ENCODE measurements at places on chromosomes 6 and 20.

GRCh38 chr20:57034001-57034400 lies 232.4 kb downstream of the BMP7 start:
- DNase-seq = no peak

DNA sequence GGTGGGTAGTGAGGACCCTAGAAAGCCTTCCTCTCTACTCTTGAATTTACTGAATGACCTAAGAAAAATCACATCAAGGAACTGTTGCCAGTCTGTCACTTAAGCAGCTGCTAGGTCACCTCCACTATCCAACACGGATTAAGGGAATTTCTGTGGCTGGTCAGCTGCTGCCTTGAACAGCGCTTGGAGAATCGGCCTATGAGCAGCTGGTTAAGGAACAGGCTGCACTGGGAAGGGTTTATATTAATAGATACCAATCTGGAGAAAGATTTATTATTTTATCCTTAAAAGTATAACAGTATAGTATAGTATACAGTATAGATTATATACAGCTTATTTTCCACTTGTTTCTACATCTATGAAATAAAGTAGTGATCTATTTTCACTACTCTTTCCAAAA lies 6.5 kb downstream of the PTPRK start:
- DNase-seq = no peak

DNA sequence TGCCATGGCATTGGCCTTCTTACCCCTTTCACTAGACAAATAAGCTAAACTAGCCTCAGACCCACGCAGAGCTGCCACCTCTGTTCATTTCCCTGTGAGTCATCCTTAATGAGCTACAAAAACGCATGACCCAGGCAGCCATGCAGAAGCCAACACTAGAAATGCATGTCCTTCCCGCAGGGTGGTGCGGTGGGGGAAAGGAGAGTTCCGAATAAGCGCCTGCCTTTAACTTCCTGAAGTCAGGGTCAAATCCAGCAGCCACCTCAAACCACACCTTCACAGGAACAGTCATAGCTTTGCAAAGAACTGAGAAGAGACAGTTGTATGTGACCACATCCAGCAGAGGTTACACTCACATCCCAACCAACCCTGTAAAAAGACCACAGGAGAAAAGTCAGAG lies 40.4 kb downstream of the IRF4 start:
- DNase-seq = no peak

DNA sequence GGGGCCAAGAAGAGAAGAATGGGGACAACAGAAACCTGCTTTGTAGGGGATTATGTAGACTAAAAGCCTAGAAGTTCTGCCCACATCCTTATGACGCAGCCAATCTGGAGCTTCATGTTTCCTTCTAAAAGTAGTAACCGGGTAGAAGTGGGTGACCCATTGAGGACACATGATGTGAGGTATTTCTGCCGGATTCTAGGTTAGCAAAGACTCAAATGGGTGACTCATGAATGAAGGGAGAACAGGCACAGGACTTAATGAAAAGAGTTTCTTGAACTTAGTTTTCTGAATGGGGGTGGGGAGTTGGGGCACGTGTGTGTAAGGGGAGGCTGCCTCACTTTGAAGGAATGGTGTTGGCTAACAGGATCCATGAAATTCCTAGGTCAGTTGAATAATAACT lies 68.8 kb downstream of the CDS2 start:
- DNase-seq = no peak

DNA sequence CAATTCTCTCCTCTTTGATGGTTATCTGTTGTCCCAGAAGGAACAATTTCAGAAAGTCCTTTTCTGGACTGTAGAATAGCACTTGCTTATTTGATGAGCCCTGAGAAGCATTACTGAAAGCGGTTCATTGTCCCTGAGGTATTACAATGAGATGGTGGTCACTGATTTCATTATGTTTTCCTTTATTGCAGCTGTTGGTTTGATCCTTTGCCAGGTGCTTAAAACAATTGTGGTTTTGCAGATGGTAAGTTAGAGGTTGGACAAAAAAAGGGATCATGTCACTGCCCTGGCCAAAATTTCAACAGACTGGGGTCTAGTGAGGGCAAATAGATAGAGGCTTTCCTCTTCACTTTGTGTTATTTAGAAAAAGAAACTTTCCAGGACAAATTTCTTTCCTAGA lies 61.9 kb downstream of the ESR1 start:
- no peak for DNase-seq

GRCh38 chr20:62980380-62980960 lies 26.3 kb downstream of the BHLHE23 start:
- DNase-seq = peak; percentile 60

GRCh38 chr6:35088281-35089215 lies 52.6 kb downstream of the TCP11 start:
- DNase-seq = no peak

- no peak for DNase-seq
Measured at GRCh38 chr6:14423955-14424354, 306.4 kb downstream of the CD83 start.

DNA sequence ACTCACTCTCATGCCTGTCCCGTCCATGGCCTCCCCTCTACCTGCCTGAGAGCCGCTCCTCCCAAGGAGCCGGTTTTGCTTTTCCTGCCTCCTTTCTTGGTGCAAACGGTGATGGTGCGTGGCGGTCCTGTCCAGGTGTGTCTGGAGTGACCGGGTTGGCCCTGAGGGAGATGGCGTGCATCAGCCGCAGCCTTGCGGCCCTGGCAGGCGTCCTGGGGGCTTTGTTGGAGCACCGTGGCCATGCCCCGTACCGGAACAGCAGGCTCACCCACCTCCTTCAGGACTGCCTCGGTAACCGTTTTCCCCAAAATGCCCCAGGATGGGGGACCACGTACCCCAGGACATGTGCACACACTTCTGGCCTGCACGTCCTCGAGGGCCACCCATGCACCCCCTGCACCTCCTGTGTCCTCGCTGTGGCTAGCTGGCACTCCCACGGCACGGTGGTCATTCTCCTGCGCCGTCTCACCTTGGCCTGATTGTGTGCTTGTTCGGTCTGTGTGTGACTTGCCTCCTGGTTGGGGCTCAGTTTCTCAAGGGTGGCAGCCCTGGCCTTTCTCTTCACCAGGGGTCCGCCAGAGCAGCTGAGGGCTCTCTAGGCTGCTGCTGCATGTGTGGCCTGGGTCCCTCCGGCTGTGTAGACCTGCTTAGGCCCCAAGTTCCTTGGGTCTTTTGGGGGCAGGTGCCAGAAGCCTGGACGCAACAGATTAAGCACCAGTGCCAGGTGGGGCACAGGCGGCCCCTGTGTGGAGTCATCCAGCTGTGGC lies 36.4 kb downstream of the FRMD1 start:
- DNase-seq = no peak

DNA sequence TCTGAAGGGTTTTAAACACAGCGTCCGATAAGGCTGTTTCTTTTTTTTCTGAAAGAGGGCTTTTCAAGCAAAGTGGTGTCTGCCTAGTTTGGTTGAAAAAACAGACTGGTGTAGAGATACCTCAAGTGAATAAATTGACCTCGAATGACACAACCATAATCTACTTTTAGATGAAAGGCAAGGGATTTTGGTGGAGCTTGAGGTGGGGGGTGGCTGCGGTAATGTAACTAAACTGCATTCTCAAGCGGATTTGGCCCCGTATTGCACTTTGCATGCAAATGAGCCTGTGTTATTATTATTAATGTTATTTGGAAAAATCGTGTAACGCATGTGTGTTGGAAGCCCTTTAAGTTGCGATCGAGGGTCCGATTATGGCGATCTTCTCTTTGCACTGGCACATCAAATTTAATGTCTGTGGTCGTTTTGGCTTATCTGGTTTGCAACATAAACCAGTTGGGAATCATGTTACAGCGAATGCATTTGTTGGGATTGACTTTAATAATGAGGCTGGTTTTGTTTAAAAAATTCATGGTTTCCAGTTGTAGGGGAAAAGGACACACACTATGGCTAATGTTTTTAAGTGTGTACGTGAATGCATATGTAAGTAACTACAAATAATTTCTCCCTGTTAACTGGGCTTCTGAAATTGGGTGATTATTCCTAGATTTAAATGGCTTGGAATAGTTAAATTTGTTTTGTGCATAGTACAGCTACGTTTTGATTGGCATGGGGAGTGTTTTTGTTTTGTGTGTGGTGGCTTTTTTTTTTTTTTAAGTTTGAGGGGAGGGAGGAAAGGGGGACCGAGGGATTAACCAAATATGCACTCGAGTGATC lies 1.0 kb downstream of the JARID2 start:
- DNase-seq = no peak

GRCh38 chr6:32178547-32179440 lies 589 bp downstream of the RNF5 start:
- no peak for DNase-seq

GRCh38 chr20:24102749-24103333 lies 114.3 kb upstream of the GGTLC1 start:
- no peak for DNase-seq

DNA sequence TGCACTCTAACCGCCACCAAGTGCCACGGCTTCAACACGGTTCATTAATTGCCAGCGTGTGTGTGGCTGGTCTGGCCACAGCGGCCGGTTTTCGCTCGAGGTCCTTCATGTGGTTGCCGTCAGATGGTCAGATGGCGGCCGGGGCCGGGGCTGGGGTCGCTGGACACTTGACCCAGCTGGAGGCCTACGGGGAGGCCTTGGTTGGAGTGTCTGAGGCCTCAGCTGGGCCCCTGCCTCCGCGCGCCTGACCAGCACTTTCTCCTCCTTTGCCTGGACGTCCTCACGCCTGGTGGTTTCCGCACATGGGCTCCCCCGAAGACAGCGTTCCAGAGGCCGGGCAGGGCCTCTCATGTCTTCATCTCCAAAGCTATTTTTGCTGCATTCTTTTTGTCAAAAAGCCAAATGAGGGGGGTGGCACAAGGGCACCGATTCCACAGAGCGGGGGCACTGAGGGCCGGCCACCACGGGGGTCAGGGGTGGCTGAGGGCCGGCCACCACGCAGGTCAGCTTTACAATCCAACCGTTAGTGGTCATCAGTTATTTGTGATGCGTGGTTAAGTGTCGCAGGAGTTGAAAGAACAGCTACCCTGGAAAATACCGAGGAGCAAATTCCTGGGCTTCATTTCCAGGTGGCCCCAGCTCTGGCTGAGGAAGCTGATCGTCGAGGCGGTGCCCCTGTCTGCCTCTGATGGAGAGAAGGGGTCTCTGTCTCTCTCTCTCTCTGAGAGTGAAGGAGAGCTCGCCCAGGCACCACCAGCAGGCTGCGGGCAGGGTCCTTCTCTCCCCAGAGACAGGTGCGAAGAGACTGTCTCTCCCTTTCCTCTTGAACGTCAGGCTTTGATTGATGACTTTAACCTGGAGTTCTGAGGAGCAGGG lies 50.5 kb upstream of the FRMD1 start:
- no peak for DNase-seq

- DNase-seq = no peak
Measured at GRCh38 chr6:82741325-82741995, 324.2 kb downstream of the UBE3D start.

DNA sequence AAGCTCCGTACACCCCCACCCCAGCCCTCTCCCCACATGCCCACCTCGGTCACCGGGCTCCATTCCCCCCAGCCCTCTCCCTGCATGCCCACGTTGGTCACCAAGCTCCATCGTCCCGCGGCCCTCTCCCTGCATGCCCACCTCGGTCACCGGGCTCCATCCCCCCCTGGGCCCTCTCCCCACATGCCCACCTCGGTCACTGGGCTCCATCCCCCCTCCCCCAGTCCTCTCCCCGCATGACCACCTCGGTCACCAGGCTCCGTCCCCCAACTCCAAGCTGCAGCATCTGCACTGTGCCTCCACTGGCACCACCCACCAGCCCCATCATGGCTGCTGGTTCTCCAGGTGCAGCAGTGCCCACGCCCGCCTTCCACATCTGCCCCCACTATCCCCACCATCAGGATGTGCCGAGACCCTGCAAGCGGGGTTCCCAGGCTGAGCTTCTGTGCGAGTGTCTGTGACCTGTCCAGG lies 16.8 kb downstream of the TAF4 start:
- no peak for DNase-seq

- DNase-seq = no peak
Measured at GRCh38 chr6:43840490-43841218, 70.6 kb downstream of the VEGFA start.

GRCh38 chr20:25083141-25083772 lies 1.3 kb upstream of the VSX1 start:
- DNase-seq = no peak

- no peak for DNase-seq
Measured at GRCh38 chr20:36784900-36785299, 11.3 kb upstream of the DSN1 start.

- no peak for DNase-seq
Measured at GRCh38 chr6:5155906-5156305, 70.8 kb downstream of the PPP1R3G start.

GRCh38 chr20:6562111-6562510 lies 205.4 kb upstream of the BMP2 start:
- no peak for DNase-seq

- no peak for DNase-seq
Measured at GRCh38 chr6:113873043-113873667, 16.0 kb downstream of the MARCKS start.

- DNase-seq = no peak
Measured at GRCh38 chr6:83702077-83702476, 6.8 kb downstream of the SNAP91 start.
